ENCODE measurements at places on chromosomes 5 and 9. TPM values are rescaled to one million over a fixed set of nuclear protein-coding genes. Genes with fewer than 3 reads are reported as not detected.

Gene TNFSF8
- 0.18 TPM for total RNA-seq

Gene CKMT2
- 4.2 TPM for total RNA-seq

Gene CTXN3
- 2.8 TPM for total RNA-seq

Gene IFNA16
- not detected for total RNA-seq

Gene CCNJL
- total RNA-seq = 7.4 TPM

Gene HMCN2
- total RNA-seq = 2.3 TPM

Gene ADAMTS13
- 2.9 TPM for total RNA-seq

Gene ANKRD18B
- 3.4 TPM for total RNA-seq

Gene SH2D3C
- 8.5 TPM for total RNA-seq

Gene NCS1
- total RNA-seq = 85.0 TPM

Gene ADGRD2
- 1.5 TPM for total RNA-seq

DNA sequence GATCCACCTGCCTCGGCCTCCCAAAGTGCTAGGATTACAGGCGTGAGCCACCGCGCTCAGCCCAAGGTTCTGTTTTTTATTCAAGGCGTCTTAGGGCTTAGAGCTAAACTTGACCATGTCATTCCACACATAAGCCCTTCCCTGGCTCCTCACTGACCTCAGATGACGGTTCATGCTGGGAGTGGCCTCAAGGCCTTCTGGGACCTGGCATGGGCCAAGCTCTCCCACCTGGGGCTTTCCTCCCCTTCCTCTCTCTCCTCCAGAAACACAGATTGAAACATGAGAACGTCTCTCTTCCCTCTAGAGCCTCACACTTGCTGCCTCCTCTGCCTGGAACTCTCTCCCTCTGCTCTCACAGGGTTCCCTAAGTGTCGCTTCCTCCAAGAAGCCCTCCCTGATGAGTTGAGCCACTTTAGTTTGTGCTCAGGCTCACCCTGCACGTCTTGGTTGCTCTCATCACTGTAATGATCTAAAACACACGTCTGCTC, 155.6 kb upstream of the IER5L start:
- no peak for DNase-seq

- no peak for DNase-seq
Observed at GRCh38 chr5:16234598-16234997, 55.0 kb upstream of the MARCHF11 start.

DNA sequence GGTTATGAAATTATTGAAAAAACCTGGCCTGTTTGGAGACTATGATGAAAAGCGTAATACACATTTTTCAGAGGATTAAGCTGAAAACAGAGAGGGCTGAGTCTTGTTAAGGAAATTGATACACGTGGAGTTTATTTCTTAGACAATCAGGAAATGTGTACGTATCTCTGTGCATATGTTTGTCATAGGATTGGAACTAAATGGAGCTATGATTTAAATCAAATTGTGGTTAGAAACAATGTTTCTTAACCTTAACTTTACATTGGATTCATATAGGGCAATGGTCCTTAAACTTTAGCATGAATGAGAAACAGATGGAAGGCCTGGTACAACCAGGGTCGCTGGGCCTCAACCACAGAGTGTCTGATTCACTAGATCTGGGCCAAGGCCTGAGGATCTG, 451.6 kb downstream of the CDH18 start:
- no peak for DNase-seq

GRCh38 chr5:130286971-130287370, 382.7 kb downstream of the CHSY3 start:
- DNase-seq = no peak

- DNase-seq = no peak
Observed at GRCh38 chr9:19728101-19728500, 60.7 kb downstream of the SLC24A2 start.

- DNase-seq = peak; percentile 8
Observed at GRCh38 chr5:65102976-65103711, 334.4 kb downstream of the CWC27 start.

GRCh38 chr9:215631-216155, 1.0 kb downstream of the DOCK8 start:
- no peak for DNase-seq

- DNase-seq = no peak
Observed at GRCh38 chr9:132250324-132251262, 88.7 kb downstream of the NTNG2 start.

DNA sequence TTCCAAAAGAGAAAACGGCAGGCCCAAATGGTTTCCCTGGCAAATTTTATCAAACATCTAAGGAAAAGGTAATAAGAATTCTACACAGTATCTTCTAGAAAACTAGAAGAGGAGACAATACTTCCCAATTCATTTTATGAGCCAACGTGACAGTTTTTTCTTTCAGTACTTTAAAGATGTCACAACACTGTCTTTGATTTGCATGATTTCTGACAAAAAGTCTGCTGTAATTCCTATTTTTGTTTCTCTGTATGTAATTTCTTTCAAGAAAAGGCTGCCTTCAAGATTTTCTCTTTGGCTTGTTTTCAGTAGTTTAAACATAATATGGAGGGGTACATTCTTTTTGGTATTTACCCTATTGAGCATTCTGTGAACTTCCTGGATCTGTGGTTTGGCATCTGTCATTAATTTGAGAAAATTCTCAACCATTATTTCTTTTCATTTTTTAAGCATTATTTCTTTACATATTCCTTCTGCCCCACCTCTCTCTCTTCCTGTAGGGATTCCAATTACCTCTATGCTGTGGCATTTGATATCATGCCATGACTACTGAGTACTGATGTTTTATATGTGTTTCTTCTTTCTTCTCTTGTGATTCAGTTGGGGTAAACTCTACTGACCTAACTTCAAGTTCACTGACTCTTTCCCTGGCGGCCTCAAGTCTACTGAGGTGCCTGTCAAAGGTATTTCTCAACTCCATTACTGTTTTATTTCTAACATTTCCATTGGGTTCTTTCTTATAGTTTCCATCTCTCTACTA, 32.2 kb downstream of the ANKS6 start:
- DNase-seq = no peak

DNA sequence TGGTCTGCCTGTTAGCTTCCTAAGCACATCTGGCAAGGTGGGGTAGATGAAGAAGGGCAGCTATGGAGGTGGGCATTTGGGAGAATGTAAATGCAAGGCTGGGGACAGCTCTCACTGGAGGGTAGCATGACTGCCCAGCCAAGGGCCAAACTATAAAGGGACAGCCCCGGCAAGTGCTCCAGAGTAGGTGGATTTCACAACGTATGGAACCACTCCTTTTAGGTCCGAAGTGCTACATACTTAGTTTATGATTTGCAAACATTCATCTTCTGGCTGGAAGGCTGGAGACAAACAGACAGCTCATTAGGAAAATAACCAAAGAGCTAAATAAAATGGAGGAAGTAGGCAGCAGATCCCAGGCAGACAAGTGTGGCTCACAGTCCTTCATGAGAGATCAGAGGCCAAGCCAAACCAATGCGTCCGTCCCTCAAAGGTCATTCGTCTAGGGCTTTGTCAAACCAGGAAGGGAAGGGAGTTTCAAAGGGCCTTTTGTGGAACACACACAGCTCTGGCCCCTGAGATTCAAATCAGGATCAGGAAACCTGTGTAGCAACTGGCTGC, 42.5 kb upstream of the GLRX start:
- no peak for DNase-seq

- no peak for DNase-seq
Observed at GRCh38 chr5:147408980-147409379, 100.9 kb downstream of the DPYSL3 start.

DNA sequence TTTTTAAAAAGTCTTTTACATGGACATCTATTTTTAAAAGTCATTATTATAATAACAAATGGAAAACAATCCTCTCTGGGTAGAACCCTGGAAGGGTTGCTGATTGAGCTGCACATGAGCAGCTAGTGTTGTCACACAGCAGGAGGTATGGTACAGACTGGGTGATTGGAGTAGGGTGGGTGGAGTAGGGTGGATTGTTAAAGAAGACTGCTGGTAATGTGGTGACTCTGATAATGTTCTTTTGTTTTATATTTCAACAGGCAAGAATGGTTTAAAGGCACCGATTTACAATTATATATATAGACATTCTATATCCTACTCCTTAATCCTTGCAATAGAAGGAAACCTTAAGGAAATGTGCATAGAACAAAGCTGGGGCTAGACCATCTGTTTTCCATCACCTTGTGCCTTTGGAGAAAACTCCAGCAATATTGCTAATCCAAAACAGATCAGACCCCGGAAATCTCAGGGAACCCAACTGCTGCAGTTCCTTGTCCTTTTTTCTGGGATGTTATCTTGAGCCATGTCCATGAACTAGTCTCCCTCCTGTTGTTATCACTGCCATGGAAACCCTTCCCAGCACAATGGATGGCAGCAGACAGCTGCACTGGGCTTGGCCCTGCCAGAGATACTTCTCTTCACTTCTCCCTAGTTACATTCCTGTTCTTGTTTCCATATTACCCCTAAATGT, 129.7 kb downstream of the YIPF5 start:
- no peak for DNase-seq

- DNase-seq = no peak
Observed at GRCh38 chr9:74783408-74783807, 104.3 kb downstream of the TRPM6 start.

DNA sequence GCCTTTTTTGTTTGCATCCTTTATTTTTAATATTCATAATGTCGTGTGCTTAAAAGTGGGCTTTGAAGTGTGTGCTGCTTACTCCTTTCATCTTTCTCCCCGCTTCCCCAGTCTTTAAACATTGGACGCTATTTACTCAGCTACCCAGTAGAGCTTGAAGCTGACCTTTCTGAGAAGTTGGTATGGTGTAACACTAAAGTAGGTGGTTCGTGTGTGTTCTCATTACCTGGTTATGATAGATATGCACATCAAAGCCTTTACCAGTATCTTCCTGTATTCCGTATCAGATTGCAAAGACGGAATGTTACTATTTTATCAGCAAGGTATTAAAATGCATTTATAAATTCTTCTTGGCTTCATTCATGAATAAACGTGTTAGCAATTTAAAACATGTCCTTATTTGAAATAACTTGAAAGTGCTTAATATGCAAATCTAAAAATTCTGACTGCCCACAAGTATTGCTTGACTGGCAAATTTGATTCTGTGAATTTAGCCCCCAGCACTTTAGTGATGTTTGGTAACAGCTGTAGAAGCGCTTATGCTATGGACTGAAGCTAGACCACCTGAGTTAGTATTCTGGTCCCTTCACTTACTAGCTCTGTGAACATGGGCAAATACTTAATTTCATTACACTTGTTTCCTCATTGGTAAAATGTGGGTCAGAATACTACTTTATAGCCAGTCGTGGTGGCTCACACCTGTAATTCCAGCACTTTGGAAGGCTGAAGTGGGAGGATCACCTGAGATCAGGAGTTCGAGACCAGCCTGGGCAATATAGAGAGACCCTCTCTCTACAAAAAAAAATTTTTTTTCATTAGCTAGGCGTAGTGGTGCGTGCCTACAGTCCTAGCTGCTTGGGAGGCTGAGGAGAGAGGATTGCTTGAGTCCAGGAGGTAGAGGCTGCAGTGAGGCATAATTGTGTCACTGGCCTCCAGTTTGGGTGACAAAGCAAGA, 1.7 kb downstream of the RRAGA start:
- no peak for DNase-seq

DNA sequence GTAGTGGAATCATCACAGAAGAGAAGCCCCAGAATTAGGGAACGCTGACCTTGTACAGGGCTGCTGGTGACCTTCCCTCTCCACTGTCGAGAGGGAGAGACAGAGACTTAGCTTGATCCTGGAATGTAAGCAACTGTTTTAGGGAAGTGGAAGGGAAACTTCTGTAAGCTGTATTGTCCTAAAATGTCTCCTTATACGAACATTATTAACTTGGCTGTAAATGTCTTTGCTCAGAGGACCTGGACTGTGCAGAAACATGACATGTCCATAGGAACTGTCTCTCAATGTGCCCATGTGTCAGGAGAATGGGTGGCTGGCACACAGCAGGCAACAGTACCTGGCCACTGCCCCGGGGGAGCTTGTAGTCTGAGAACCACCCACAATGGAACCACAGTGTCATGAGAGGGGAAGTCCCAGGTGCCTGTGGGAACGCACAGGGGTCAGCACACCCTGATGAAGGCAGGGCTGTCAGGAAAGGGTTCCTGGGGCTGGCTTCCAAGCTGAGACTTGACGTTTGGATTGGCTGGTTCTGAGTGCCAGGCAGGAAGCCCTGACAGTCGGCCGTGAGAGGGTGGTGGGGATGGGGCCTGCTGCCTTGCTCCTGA, 34.0 kb downstream of the DAP start:
- DNase-seq = no peak

DNA sequence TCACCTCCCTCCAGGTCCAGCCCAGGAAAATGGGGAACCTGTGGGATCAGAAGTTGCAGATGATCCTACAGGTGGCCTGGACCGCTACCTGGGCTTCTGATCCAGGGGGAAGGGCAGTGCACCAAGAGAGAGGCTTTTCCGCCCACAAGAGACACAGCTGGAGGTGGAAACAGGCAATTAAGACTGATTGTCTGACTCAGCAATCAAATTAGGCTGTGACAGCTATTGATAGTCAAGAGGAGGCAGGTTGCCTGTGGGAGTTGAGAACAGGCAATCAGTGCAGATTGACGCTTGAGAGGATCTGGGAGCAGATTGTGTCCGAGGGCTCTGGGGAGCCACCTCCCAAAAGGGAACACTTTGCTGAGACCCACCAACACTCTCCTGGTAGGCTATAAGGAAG, 71.1 kb upstream of the SLC44A1 start:
- no peak for DNase-seq

DNA sequence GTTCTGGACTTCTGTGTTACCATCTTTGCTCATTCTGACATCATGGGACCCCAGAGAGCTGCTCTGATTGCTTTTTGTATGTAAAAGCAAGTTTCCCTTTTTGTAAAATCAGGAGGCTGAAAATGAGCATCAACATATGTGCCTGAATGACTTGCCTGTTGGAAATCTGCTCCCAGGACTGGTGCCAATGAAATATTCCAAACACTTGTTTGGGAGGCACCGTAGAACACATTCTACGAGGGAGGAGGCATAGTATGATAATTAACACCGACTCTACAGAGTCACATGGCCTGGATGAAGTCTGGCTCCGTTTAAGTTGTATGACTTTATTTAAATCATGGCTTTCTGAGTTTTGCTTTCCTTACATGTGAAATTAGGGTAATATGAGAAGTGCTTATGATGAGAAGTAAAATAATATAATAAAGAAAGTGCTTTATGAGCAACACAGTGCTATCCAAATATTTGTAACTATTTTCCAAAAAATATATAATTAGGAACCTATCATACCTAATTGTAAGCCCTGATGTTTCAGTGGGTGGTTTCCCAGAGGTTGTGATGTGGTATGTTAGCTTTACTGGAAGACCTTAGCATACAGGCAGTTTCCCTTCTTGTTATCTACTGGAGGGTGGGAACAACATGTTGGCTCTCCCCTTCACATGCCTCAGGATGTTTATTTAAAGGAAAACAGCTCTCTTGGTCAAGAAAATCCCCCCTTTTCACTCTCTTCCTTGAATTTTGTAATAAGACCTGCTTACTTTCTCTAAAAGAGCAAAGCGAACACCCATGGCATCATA, 238.1 kb downstream of the FBXL7 start:
- peak; percentile 61 for DNase-seq
